Activated CD4-positive, alpha-beta memory T cell treated with anti-CD3 and anti-CD28 coated beads, Interleukin-2, amount 10 ng/mL, durations not matched to agents 7 days and 5 days (primary cell): ENCODE measurements at places on chromosomes 5 and 9. TPM values are rescaled to one million over a fixed set of nuclear protein-coding genes. Genes with fewer than 3 reads are reported as not detected.
A peak's percentile ranks its signal among the peaks of the same experiment; 100 is the strongest.

PCA3 gene
- total RNA-seq: not detected

CFAP157 gene
- not detected for total RNA-seq

DNA sequence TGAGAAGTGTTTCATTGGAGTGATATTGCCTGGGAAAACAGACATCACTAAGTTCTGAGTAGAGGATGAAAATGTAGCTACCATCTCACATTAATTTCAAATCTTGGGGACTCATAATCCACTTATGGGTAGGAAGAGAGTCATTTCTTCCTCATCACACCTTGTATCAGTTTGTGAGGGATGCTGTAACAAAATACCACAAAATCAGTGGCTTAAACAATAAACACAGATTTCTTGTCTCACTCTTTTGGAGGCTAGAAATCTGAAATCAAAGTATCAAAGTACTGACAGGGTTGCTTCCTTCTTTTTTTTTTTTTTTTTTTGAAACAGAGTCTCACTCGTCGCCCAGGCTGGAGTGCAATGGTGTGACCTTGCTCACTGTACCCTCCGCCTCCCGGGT lies 3.4 kb downstream of the CARD6 start:
- no peak for DNase-seq

DNA sequence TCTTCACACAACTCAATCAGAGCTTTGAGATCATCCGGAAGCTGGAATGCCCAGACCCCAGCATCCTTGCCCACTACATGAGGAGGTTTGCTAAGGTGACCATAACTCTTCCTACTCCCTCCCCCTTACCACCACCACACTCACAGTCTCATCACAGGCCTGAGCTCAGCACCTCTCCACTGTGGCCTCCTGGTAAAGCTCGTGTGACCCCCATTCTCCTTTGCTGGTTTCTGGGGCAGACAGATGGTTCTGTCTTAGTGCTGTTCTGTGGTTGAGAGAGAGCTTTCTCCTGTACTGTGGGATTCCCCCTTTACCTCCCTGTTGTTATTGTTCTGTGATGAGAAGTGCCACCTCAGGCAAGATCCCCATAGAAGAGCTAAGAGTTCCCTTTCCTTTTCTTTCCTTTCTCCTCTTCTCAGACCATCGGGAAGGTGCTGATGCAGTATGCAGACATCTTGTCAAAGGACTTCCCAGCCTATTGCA lies 92.7 kb upstream of the RUSC2 start:
- DNase-seq: no peak

SPINK5 gene
- total RNA-seq: not detected

DNA sequence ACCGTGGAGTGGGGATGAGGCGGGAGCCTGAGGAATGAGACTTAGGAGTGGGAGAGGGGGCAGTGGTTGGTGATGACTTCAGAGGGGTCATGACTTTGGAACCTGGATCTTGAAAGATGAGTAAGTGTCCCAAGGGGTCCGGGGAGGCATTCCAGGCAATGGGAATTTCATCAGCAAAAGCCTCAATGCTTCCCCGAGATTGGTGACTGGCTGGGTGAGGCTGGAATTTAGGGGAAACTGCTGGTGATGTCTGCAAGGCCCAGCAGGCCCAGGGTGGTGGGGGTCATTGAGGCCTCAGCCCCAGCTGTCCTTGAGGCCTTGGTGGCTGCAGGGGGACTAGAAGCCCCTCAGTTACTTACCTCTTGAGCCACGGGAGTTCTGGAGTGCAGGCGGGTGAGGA lies 7.5 kb downstream of the NDST1 start:
- no peak for DNase-seq

- DNase-seq: no peak
Measured at GRCh38 chr5:31781772-31782171, 142.8 kb downstream of the PDZD2 start.

DNA sequence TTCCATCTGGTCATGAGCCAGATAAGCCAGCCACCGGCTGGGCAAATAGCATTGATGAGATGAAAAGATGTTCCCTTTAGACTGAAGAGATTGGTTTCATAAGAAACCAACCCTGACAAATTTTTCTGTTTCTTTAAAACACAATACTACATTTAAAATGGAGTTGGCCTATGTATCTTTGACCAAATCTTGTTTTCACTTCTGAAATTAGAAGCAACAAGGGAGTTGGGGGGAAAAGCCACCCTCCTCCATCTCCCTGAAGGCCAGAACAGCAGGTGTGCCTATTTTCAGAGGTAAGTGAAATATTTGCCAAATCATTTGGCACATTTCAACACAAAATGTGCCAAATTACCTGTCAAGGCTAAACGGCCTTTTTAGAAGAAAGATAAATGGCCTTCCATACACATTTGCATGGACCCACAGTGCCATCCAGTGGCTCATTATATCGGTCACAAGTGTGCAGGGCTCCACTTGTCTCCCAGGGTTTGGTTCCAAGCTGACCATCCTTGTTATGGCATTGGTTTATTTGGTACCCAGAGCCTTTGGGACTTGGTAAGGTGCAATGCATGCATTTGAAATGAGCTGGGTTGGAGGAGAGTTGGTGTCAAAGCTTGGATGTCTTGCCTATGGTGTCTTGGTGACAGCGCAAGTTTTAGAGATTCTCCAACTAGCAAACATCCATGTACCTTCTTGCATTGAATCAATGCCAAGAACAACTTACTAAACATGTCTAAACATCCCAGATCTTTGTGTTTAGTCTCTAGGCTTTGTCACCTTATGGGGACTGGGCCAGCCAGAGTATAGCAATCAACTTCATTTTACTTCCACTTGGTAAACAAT lies 372.0 kb upstream of the KIF2A start:
- DNase-seq: peak; percentile 19

DNA sequence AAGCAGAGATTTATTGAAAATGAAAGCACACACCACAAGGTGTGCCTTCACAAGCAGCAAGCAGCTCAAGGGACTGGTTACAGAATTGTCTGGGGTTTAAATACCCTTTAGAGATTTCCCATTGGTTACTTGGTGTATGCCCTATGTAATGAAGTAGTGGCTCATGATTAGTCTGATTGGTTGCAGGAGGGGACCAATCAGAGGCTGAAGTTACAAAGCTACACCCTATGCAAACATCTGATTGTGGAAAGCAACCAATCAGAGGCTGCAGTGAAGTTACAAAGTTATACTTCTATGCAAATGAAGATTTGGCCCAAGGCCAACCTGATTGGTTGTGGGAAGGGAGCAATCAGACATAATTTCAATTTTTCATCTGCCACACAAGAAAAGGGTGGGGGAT lies 119.9 kb downstream of the C9orf152 start:
- no peak for DNase-seq

DNA sequence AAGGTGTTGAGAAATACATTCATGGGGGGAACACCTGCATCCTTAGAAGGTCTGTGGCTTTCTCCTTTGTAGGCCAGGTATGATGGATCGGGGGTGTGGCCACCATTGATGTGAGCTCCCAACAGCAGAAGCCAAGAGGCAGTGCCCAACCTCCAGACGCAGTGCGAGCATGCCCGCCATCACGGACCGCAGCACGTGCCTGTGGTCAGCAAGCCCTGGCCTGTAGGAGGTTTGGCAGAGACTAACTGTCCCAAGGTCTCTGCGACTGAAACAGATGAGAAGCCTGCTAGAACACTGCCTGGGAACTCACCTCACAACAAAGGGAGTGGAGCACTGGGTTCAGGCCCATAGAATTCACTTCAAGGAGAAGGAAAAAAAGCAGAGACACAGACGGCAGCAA lies 31.9 kb upstream of the ZNF354A start:
- DNase-seq: no peak

DNA sequence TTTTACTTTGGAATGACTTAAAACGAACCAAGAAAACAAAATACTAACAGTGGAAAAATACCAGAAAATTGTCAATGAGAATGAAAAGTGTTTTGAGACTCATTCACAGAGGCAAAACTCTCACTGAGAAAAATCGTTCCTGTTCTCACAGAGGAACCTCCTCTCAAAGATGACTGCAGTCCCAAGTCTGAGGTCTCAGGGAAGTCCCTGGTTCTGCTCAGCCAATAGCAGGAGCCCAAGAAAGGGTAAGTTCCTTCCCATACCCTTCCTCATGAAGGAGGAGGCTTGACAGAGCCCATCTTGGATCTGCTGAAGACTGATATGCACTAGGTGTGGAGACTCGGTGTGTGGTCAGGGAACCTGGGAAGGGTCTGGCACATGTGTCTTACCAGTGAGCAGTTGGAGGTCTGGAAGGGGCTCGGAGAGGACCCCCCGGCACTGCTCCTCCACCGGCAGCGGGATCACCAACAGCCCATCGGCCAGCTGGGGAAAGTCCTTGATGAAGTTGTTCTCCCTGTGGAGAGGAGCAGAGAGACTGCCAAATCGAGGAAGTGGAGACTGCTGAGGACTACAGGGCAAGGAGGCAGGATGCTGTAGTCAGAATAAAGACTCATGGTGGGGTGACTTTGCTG lies 46.0 kb downstream of the TRIM32 start:
- no peak for DNase-seq

GRCh38 chr5:112549127-112549526 lies 130.1 kb upstream of the EPB41L4A start:
- DNase-seq: no peak

DNA sequence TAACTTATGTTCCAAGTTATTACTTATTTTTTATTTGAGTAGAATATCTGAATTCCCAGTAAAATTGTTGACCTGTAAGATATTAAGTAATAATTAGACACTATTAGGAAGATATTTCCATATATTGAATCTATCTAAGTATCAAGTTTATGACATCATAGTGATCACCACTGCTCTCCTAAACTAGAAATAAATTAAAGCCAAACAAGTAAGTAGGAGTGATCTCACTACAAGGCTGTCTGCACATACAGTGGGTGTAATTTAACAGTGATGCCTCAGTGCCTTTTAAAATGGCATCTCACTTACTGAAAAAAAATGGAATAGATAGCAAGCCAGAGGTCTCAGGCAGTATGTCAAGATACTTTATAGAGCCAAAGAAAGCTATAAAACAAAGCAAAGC lies 789.6 kb downstream of the KCTD16 start:
- DNase-seq: no peak

GRCh38 chr9:113794721-113795120 lies 81.4 kb upstream of the ZNF618 start:
- DNase-seq: no peak

GRCh38 chr5:171597946-171598640 lies 178.6 kb downstream of the FGF18 start:
- no peak for DNase-seq

SPINK7 gene
- total RNA-seq: not detected

SCGB3A2 gene
- total RNA-seq: not detected

SPAG8 gene
- total RNA-seq: 2.0 TPM

FOXD4L3 gene
- total RNA-seq: not detected

MARVELD2 gene
- total RNA-seq: 0.18 TPM

- no peak for DNase-seq
Measured at GRCh38 chr5:107887166-107887943, 216.6 kb upstream of the EFNA5 start.

- DNase-seq: no peak
Measured at GRCh38 chr5:153893817-153894216, 144.9 kb downstream of the FAM114A2 start.

PTGES gene
- total RNA-seq: not detected

NXNL2 gene
- total RNA-seq: not detected

DNA sequence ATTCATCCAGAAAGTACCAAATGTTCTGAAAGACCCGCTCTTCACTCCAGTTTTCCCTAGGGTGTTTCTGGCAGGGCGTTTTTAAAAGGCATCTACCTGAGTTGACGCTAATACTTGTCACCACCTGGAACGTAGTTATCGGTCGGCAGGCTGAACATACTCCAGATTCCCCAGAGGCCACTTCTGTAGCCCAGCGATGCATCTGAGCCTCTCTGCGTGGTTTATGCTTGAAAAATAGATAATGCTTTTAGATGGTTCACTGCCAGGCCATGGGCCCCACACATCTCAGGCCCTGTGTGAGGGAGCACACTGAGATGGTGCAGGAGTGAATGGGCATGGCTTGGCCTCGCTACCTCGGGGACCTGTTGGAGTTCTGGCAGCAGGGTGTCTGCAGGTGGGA lies 33.0 kb upstream of the NCS1 start:
- DNase-seq: no peak

GRCh38 chr9:112654282-112654681 lies 63.6 kb downstream of the INIP start:
- no peak for DNase-seq

PALM2AKAP2 gene
- total RNA-seq: not detected

DNA sequence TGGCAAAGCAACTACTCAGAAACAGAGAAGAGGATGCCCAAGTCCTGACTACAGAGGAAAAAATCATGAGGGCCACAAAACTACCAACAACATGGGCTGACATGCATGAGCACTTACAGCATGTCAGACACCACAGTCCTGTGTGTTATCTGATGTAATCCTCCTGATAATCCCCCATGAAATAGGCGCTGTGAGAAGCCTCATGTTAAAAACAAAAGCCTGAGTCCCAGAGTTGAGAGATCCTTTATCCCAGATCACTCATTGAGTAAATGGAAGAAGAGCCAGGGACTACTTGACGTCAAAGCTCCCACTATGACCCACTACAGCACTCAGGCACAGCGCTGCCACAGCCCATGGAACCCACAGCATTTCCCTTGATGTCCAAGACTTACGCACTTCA lies 7.2 kb upstream of the SPOCK1 start:
- no peak for DNase-seq

DNA sequence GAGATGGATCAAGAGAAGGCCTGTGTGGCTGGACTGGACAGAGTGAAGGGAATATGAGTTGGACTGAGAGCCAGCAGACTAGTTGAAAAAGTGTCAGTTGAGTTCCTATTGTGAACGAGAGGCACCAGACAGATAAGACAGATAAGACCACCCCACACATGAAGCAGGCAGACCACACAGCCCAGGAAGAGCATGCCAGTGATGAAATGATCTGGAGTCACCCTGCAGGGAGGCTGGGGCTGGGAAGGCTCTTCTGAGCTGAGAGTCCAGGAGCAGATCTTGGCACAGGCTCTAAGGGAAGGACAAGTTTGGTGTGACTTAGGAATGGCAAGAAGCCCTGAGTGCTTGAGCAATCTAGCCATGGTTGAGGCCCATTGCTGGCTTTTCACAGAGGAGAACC lies 10.6 kb upstream of the SLC25A48 start:
- DNase-seq: no peak

MYOT gene
- total RNA-seq: not detected

- no peak for DNase-seq
Measured at GRCh38 chr5:139835656-139836055, 40.0 kb downstream of the PSD2 start.

- no peak for DNase-seq
Measured at GRCh38 chr9:13122756-13123369, 156.6 kb downstream of the MPDZ start.

KCNV2 gene
- not detected for total RNA-seq

- DNase-seq: no peak
Measured at GRCh38 chr9:111051400-111051799, 13.1 kb upstream of the LPAR1 start.

TAS2R1 gene
- not detected for total RNA-seq

GRCh38 chr5:149550594-149551226 lies 529 bp downstream of the CSNK1A1 start:
- no peak for DNase-seq
